H7 (cell line): ENCODE measurements at places on chromosomes 16 and 17. TPM values are rescaled to one million over a fixed set of nuclear protein-coding genes. Genes with fewer than 3 reads are reported as not detected.

GRCh38 chr17:39001703-39002637 is 34.8 kb upstream of the FBXO47 start:
- peak; percentile 35 for DNase-seq

DNA sequence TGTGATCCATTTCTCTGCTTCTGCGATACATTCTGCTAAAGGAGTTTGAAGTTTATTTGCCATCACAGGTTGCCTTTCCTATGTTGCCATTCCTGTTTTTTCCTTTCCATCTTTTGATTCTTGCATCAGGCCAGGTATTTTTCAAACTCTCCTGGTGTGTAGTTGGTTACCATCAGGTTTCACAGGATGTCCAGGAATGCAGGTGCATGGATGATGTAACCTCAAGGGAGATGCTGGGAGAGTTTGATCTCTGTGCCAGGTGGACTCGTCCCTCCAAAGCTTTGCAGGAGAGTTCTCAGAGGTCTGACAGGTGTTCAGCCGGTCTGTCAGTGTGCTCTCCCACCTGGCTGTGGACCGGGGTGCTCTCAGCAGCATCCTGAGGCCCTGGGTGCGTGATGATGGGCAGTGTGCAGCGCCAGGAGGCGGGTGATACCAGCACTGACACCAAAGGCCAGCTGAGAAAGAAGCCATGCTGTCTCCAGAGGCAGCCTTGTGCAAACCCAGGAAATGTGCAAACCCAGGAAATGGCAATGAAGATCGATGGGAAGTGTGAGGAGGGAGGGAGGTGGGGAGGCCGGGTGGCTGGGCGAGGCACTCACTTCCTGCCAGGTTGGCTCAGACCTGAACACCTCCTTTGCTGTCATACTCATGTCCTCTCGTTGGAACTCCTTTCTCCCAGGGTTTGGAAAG is 1.7 kb downstream of the ATP2C2 start:
- DNase-seq: no peak

- peak; percentile 32 for DNase-seq
These were observed 50.0 kb downstream of the NXN start for GRCh38 chr17:929586-929985.

DNA sequence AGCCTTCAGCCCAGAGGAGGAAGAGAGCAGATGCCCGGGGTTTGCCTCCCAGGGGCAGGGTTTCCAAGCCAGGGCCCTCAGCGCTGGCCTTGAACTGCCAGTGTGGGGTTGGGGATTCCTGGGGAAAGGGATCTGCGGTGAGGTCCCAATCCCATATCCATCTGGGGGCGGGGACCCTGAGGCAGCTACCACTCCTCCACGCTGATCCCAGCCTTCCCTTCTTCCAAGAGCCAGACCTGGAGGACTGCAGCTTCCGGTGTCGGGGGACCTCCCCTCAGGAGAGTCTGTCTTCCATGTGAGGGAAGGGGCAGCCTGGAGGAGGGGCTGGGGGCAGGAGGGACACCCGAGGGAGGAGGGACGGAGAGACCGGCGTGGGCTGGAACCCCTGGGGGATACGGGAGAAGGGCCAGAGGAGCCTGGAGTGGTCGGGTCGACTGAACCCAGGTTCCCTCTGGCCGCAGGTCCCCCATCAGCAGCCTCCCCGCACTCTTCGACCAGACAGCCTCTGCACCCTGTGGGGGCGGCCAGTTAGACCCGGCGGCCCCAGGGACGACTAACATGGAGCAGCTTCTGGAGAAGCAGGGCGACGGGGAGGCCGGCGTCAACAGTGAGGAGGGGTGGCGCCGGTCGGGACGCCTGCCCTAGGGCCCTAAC is 10.7 kb upstream of the CISD3 start:
- peak; percentile 89 for DNase-seq

- peak; percentile 89 for DNase-seq
These were observed at the start of gene SLC47A1 for GRCh38 chr17:19533718-19534561. Gene SLC47A1, plus strand, starts transcription at chr17:19533854. Its CDS starts 86 bp downstream, at chr17:19533940.

DNA sequence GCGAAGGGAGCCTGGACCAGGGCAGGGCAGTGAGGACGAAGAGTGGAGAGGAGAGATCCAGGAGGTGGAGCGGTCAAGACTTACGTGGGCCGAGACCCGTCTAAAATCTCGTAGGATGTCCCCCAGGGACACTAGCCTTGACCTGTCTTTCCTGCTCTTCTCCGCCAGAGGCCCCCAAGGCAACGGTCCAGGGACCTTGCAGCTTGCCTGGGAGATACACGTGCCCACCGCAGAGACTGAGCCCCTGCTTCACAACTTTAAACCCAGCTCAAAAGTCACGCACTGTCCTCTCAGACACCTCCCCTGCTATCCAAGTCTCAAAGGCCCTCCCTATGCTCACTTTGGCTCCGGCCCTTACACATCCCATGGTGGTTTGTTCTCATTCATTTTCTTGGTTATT is 9.4 kb downstream of the TIGD7 start:
- peak; percentile 59 for DNase-seq

DNA sequence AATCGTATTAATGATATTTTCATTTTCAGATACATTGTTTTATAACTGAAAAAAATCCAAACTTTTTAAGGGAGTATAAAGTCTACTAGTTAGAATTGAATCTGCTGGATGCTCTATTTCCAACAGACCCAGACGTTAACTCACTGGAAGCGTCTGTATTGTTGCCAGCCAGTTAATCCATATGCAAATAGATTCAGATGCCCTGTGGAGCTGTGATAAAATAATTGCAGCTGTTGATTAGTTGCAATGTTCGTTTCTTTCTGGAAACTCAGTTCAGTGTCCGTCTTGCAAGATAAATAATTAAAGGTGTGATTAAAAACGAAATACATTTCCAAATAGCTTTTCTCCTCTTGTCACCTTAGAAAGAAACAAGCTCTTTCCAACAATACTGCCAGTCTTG is 5.1 kb upstream of the GNA13 start:
- DNase-seq: no peak

- no peak for DNase-seq
These were observed 39.2 kb downstream of the TMEM11 start for GRCh38 chr17:21174713-21175112.

- no peak for DNase-seq
These were observed 2.4 kb downstream of the SKAP1 start for GRCh38 chr17:48427598-48427997.

GRCh38 chr17:79023886-79024771 is at the start of gene C1QTNF1:
Gene C1QTNF1, plus strand, starts transcription at chr17:79024169. Its CDS starts 19,800 bp downstream, at chr17:79043969.
- DNase-seq: peak; percentile 96

DNA sequence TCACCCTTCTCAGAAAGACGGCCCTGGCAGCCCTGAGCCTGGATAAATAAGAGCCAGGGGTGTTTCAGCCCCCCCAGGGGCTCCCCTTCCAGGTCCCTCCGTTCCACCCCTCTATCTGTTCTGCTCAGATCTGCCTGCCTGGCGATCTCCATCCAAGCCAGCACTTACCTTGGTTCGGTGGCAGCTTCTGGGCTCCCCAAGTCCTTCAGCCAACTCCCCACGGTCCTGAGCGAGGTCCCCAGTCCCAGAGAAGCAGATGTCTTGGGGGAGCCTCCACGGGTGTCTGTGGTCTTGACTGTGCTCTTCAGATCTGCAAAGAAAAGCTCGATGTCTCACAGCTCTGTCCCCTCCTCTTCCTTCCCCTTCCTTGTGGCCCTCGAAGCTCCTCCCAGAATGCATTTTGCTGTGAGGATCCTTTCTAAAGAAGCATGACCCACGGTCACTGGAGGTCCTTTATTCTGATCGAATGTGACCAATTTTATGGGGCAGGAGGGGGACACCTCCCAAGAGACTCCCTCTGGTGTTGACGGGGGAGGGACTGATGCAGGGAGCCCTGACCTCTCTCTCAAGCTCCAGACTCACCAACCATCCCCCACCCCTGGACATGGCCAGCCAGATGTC is at the start of gene PIK3R6:
TSS of gene PIK3R6 (minus strand) at position 314 of the 621 bp plus-strand sequence. CDS start 17,880 bp downstream, outside the sequence.
- DNase-seq: no peak

- DNase-seq: peak; percentile 100
These were observed 2.4 kb downstream of the SYNGR3 start for GRCh38 chr16:1991948-1992703.

DNA sequence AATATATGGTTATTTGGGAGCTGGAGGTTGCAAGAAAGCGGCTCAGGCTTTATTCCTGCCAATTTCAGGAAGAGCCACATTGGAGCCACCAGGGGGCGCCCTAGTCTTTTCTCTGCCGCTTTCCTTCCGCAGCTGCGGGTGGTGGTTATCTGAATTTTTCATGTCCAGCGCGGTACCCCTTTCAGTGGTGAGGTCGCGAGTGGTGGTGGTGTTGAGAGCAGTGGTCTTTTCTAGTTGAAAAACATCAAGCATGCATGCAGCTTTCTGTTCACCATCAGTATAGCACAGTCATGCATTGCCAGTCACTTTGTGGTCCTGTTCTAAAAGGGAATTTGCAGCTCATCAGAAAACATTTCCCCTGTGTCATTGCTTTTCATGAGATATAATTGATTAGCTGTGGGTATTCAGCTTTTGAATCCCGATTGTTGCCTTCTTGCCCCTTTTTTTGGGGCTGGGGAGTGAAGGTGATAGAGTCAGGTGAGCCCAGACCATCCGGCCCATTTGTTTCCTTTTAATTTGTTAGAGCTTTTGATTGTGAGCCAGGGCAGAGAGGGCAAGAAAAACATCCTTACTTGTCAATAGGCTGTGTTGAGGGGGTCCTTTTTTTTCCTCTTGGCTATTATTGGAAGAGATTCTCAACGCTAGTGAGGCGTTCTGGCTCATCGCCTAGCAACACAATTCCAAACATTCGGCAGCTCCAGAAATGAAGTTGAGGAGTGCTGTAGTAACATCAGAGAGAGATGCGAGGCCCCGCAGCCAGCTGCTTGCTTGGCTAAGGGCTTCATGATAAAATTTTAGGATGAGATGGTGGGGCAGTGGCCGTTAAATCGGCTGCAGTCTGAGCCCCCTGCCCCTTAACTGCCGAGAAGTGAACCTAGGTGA is 119.0 kb downstream of the SNX29 start:
- DNase-seq: peak; percentile 72

GRCh38 chr16:63568164-63568563 is 1531.9 kb upstream of the CDH8 start:
- DNase-seq: no peak

DNA sequence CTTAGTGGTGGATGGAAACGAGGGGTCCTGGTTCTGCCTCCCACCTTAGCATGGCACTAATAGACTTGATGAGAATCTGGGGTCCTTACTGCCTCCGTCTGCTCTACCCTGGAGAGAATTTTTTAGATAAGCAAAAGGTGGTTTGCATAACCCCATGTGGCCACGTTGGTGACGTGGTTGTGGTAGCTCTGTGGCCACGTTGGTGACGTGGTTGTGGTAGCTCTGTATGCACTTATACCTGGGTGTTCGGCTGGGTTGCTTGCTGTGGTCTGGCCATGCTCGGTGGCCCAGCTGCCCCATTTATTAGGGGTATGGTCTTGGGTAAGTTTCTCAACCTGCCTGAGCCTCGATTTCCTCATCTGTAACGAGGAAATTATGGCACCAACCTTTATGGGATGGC is 13.0 kb downstream of the SPIRE2 start:
- DNase-seq: peak; percentile 31

The CCL11 gene
- total RNA-seq: not detected in 2 replicates

The KCNG4 gene
- total RNA-seq: not detected in 2 replicates

The B4GALNT2 gene
- total RNA-seq: 0.03 TPM in 1 of 2 replicates, not detected in the other

The PRDM7 gene
- not detected in 2 replicates for total RNA-seq

The SRRM2 gene
- 69.0 and 96.1 TPM in 2 replicates for total RNA-seq

The TMEM204 gene
- total RNA-seq: 0.42 TPM in 1 of 2 replicates, not detected in the other

The CHTF8 gene
- total RNA-seq: 98.1 and 113 TPM in 2 replicates

The REXO5 gene
- 9.5 and 11.3 TPM in 2 replicates for total RNA-seq

The IGF2BP1 gene
- total RNA-seq: 105 and 124 TPM in 2 replicates
